Colonic mucosa (tissue), 4 donors: ENCODE measurements at places on chromosomes 4 and X. TPM values are rescaled to one million over a fixed set of nuclear protein-coding genes. Genes with fewer than 3 reads are reported as not detected.

BEX2 gene
- 6.6 TPM for total RNA-seq

- no peak for DNase-seq
Observed at GRCh38 chr4:165921546-165921945, 48.5 kb downstream of the TLL1 start.

RAB39B gene
- total RNA-seq: 0.17 TPM

DNA sequence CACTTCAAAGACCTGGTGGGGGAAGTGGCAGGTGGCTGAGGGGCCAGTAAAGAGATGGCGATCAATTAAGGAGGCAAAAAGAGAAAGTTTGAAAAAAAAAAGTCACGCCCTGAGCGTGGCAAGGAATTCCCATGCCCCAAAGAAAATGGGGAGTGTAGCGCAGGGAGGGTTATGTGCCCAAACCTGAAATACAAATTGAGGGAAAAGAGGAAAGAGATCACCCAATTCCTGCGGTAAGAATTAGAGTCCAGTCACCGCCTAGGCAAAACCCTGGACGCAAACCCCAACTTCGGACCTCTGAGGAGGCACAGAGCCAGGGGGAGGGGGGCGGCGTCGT, 595 bp downstream of the ENOX2 start:
- no peak for DNase-seq

GLRA2 gene
- total RNA-seq: 0.35 TPM
